ENCODE measurements at places on chromosomes 16 and 17. TPM values are rescaled to one million over a fixed set of nuclear protein-coding genes. Genes with fewer than 3 reads are reported as not detected.

- H3K27ac ChIP-seq: peak overlapping the region; percentile 75
- no peak for DNase-seq
- peaks cover 24% of the 10 kb centered on the region for H3K4me1 ChIP-seq
- H3K4me3 ChIP-seq: no peak overlapping the region
- no peaks in the 10 kb centered on the region for H3K27me3 ChIP-seq
Observed at GRCh38 chr17:44039829-44040635, 25.3 kb upstream of the TMEM101 start.

- no peak overlapping the region for H3K27ac ChIP-seq
- peaks cover 15% of the 10 kb centered on the region for H3K27me3 ChIP-seq
- DNase-seq: no peak
Observed at GRCh38 chr16:49994006-49994405, 31.0 kb upstream of the CNEP1R1 start.

DNA sequence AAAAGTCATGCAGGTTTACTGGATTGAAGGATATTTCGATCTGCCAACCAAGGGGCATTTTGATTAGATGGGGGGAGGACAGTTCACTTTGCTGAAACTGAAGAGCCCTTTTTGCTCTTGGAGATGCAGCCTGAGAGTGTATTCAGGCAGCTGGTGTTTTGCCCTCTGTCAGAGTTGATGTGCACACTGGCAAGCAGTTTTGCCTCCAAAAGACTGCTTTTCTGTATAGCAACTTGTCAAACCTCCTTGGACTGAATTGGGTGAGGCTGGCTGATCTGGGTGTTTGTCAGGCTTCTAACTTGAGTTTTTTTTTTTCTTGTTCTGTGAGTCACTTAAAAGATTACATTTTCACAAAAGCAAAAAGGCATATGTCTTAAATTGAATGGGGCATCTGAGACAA, 22.6 kb upstream of the ANKFN1 start:
- no peak for DNase-seq
- no peak overlapping the region for H3K4me3 ChIP-seq
- H3K4me1 ChIP-seq: no peaks in the 10 kb centered on the region
- no peaks in the 10 kb centered on the region for H3K36me3 ChIP-seq

DNA sequence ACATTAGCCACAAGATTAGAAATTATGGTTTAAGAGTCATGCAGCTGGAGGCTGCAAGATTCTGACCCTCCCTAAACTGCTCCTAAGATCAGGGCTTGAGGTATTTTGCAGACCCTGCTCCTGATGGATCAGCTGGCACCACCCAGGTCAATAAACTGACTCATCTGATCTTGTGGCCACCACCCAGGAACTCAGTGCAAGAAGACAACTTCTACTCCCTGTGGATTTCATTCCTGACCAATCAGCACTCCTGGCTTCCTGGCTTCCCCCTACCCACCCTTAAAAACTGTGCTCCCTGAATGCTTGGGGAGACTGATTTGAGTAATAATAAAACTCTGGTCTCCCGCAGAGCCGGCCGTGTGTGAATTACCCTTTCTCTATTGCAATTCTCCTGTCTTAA, 25.0 kb upstream of the MILR1 start:
- no peaks in the 10 kb centered on the region for H3K4me1 ChIP-seq
- DNase-seq: no peak
- H3K27ac ChIP-seq: peak overlapping the region; percentile 31
- H3K36me3 ChIP-seq: no peaks in the 10 kb centered on the region

The GRIN2C gene
- total RNA-seq: 0.12 TPM
